ENCODE measurements at places on chromosomes 11 and 22. TPM values are rescaled to one million over a fixed set of nuclear protein-coding genes. Genes with fewer than 3 reads are reported as not detected.

The DEUP1 gene
- not detected for total RNA-seq

The GP1BB gene
- total RNA-seq = not detected

The SLCO2B1 gene
- 1.9 TPM for total RNA-seq

The KIRREL3 gene
- total RNA-seq = 0.28 TPM

The FCHSD2 gene
- total RNA-seq = 2.9 TPM

The MS4A4A gene
- not detected for total RNA-seq

The LGR4 gene
- total RNA-seq = 41.7 TPM

The MRGPRF gene
- 0.05 TPM for total RNA-seq

The NCF4 gene
- not detected for total RNA-seq

The PTPRCAP gene
- 1.9 TPM for total RNA-seq

The KCNQ1 gene
- total RNA-seq = 9.9 TPM

GRCh38 chr11:12248330-12248729 lies 129.0 kb upstream of the PARVA start:
- DNase-seq = peak; percentile 98

- DNase-seq = no peak
Observed at GRCh38 chr11:119180729-119181676, 4.3 kb upstream of the NHERF4 start.

DNA sequence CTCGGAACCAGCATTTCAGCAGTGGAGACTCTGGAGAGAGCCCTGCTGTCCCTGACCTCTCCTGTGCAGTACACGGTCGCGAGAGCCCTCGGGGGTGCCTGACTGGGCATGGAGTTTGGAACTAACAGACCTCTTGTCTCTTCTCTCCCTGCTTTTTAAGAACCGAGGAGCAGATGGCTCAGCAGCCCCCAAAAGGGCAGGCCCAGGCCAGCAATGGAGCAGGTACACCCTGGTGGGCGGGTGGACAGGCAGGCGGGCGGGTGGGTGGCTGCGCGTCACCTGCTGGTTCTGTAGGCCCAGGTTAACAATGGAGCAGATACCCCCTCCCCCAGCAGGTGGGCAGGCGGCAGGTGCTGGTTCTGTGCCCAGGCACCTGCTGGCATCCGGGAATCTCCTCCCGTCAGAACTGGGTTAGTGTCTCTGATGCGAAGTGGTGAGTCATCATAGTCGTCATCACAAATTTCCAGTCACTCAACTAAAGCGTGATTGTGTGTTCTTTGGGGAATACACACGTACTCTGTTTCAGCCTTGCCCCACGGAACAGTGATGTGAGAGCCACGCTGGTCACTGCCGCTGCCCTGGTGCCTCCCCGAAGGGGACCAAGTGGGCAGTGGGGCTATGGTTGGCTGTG lies 41.1 kb downstream of the GRAMD4 start:
- DNase-seq = peak; percentile 57

GRCh38 chr11:9250139-9250582 lies 15.0 kb downstream of the DENND5A start:
- no peak for DNase-seq

GRCh38 chr11:88363004-88363403 lies 25.5 kb upstream of the CTSC start:
- DNase-seq = no peak

DNA sequence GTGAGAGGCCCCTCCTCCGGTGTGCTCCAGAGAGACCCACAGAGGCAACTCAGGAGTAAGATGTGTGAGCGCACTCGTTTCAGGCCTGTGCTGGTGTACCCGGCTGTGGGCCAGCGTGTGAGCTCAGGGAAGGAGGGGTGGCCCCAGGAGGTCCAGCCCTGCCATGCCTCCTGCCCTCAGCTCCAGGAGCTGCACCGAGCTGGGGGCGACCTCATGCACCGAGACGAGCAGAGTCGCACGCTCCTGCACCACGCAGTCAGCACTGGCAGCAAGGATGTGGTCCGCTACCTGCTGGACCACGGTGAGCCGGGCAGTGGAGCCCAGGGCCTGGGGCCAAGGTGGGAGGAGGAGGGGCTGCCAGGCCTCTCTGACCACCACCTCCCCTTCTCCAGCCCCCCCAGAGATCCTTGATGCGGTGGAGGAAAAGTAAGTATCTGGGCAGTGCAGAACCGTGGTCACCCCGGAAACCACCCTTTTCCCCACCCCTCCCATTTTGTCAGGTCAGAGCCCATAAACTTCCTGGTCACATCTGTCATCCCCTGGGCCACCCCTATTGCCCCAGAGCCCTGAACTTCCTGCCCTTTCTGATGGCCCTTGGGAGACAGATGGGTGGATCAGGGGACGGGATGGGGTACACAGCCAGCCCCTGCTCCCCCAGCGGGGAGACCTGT lies 2.5 kb upstream of the MDK start:
- no peak for DNase-seq

- no peak for DNase-seq
Observed at GRCh38 chr11:33885338-33886005, 6.4 kb downstream of the LMO2 start.

DNA sequence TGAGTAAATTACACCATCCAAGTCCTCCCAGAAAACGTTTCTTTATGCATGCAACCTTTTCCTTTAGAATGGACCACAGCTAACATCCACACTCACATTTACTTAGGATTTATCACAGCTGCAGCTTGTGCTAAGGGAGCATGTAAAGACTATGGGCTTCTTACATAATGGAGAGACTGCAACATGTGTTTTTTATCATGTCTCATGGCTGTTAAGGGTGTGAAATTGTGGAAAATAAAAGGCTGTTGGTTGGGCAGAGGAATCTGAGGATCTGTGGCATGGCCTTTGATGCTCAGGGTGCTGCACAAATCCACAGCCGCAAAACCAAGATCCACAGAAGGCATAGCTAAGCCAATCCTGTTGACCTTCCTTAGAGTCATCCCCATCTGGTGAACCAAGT lies 112.0 kb upstream of the MTNR1B start:
- no peak for DNase-seq

GRCh38 chr11:20089796-20090653 lies 70.2 kb downstream of the DBX1 start:
- DNase-seq = no peak

DNA sequence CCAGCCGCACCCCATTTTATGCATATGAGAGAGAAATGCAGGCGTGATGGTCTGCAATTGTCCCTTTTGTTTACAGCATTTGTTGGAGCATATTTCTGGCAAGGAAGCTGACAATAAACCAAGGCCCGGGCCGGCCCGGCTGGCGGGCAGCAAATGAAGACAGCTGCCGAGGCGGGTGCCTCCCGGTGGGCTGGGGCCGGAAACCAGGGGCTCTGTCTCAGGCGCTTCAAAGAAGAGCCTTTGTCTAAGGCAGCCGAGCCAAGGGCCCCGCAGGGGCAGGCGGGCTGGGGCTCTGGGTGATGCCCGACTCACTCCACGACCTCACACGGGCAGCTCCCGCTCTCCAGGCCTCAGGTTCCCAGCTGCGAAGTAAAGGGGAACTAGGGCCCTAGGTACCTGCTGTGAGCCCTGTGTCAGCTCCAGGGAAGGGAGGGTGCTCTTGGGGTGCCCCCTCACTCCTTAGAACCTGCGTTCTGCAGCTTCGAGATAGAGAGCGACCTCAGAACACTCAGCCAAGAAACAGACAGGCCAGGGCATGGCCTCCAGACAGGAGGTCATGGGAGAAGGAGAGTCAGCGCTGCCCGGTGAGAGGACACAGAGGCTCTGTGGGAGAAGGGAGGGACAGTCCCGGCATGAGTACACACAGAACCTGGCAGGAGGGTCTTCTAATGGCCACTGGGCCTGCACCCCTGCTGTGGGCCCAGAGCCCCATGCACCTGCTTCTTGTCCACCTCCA lies 2.4 kb downstream of the LINC01488 start:
- no peak for DNase-seq

GRCh38 chr22:48566741-48567140 lies 1260.9 kb downstream of the BRD1 start:
- DNase-seq = no peak

- no peak for DNase-seq
Observed at GRCh38 chr11:103434073-103434411, 324.8 kb downstream of the DYNC2H1 start.

DNA sequence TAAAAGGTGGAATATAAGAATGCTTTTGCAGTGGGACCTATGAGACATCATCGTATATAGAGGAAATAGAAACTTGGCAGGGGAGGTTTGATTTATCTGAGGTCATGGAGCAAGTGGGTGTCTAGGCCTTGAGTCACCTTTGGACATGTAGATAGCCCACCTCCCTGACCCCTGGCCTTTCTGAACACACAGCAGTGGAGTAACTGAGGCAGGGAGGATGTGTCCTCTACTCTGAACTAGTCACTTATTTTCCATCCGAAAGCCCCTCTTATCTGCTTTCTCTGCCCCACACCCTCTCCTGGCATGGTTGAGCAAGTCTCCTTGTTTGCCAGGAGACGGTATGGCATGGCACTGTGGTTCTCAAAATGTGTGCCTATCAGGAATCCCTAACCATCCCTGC lies 7.9 kb downstream of the CD82 start:
- DNase-seq = no peak

DNA sequence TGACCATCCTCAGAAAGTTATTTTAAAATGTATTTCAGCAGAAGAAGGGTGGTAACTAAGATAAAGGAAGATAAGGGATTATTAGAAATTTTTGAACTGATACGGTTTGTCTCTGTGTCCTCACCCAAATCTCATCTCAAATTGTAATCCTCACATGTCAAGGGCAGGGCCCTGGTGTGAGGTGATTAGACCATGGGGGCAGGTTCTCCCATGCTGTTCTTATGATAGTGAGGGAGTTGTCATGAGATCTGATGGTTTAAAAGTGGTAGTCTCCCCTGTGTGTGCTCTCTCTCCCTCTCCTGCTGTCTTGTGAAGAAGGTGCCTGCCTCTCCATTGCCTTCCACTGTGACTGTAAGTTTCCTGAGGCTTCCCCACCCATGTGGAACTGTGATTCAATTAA lies 36.1 kb downstream of the CYP2R1 start:
- DNase-seq = no peak

- no peak for DNase-seq
Observed at GRCh38 chr11:70568814-70569617, 170.7 kb downstream of the CTTN start.

- DNase-seq = peak; percentile 86
Observed at GRCh38 chr11:75768112-75768908, at the start of gene DGAT2. TSS of gene DGAT2 (plus strand) at chr11:75768778. CDS start at chr11:75768992, 214 bp downstream.
